ENCODE measurements at places on chromosomes 16 and 17.

GRCh38 chr17:13385481-13385911, 216.2 kb downstream of the HS3ST3A1 start:
- no peak for DNase-seq

DNA sequence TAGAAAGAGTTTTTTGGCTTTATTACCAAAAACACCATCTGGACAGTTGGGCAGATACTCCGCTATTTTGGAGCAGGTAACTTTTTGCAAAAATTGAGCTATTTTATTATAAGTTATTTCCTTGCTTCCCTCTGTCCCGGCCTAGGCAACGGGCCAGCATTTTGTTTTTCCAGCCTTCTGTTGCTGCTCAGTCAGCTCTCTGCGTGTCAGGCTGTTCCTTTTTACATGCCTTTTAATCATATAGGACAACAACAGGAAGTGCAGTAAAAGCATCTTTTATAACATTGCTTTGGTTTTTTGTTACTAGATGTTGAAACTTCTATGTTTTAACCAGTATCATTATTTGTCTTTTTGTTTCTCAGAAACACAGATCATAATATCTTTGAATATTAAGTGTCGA, 30.4 kb downstream of the PPM1D start:
- DNase-seq, result no peak

- no peak for DNase-seq
Observed at GRCh38 chr17:45414990-45415881, 17.4 kb downstream of the ARHGAP27 start.

GRCh38 chr17:64162554-64162953, 32.6 kb upstream of the ERN1 start:
- no peak for DNase-seq

DNA sequence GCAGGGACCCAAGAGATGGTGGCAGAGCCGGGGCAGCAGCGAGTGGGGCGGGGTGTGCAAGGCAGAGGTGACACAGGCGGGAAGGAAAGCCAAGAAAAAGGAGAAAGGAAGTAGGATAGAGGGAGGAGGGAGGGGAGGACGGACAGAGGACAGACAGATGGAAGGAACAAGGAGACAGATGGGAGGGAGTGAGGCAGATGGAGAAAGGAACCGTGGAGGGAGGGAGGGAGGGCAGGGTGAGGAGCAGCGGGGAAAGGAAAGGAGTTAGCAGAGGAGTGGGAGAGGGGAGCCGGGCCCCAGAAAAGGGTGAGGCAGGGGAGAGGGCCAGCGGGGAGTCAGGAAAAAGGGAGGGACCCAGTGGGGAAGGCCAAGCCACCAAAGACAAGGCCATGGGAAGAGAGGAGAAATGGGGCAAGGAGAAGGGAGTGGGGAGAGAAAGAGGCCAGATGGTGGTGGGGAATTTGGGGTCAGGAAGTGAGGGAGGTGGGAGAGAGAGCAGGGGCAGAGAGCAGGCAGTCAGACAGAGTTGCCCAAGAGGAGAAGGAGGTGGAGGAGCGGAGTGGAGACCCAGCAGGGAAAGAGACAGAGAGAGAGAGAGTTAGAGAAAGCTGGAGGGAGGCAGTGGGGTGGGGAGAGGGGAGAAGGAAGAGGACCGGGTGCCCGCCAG, 13.2 kb upstream of the ASGR1 start:
- DNase-seq, result no peak

GRCh38 chr17:57834146-57834741, 15.6 kb downstream of the MRPS23 start:
- DNase-seq, result no peak

- DNase-seq, result no peak
Observed at GRCh38 chr17:74132354-74132753, 71.1 kb upstream of the RPL38 start.

GRCh38 chr16:79528338-79528737, 72.2 kb downstream of the MAF start:
- DNase-seq, result no peak

- no peak for DNase-seq
Observed at GRCh38 chr16:57373117-57373947, 1.0 kb downstream of the CX3CL1 start.

DNA sequence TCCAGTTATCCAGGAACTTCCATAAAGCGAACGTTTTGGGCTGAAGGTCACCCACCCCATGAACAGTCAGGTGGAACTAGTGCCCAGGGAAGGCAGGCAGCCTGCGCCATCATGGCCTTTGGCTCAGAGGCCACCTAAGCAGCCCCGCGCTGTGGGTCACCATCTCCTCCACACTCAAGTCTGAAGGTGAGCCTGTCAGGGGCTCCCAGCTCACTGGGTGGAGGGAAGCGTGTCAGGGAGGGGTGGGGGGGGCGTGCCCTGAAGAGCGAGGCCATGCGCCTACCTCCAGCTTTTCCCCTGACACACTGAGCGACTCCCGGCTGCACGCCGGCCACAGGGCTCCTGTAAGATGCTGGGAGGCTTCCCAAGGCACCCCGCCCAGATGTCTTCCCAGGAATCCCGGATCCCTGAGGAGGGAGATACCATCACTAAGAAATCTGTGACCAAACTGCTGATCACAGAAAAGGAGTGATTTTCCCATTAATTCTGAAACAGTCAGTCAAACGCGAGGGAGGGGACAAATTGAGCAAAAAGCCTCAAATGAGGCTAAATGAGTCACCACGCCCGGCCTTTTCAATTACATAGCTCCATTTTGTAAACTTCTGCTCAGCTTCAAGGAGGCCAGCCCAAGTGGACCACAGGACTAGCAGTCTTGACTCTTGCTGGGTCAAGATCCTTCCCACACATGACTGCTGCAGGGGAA, 26.5 kb upstream of the SLC25A19 start:
- no peak for DNase-seq

GRCh38 chr16:56798955-56799354, 66.1 kb upstream of the SLC12A3 start:
- no peak for DNase-seq

DNA sequence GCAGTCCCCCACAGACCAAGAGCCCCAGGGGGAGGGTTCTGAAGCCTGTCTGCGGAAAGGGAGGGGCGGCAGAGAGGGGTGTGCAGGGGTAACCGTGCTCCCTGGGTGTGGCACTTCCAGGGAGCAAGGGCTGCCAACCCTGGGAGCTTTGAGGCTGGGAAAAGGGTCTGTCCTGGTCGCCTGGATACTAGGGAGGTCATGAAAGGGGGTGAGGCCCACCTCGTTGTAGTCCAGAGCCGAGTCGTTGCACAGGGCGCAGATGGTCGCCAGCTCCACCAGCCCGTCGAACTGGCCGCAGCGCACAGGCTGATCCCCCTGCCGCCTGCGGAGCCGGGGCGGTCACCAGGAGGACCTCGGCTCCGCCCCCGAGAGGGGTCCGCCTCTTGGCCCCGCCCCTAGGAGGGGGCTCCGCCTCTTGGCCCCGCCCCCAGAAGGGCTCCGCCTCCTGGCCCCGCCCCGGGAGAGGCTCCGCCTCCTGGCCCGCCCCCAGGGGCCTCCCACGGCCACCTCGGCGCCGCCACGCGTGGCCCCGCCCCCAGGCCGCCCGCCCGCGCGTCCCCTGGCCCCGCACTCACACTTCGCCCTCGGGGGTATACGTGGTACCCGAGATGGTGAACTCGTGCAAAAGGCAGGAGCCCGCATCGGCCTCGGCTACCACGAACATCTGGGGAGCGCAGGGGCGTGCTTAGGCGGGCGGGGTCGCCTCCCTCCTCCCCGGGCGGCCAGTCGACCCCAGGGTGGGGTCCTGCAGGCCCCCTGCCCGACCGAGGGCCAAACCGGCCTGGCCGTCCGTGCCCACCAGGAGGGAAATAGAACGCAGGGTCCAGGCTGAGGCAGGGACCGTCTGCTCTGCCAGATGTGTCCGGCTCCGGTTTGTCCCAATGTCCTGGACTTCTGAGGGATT, 19.5 kb downstream of the ATP2A3 start:
- peak; percentile 63 for DNase-seq

- no peak for DNase-seq
Observed at GRCh38 chr17:29753845-29754439, 131.2 kb upstream of the CORO6 start.

DNA sequence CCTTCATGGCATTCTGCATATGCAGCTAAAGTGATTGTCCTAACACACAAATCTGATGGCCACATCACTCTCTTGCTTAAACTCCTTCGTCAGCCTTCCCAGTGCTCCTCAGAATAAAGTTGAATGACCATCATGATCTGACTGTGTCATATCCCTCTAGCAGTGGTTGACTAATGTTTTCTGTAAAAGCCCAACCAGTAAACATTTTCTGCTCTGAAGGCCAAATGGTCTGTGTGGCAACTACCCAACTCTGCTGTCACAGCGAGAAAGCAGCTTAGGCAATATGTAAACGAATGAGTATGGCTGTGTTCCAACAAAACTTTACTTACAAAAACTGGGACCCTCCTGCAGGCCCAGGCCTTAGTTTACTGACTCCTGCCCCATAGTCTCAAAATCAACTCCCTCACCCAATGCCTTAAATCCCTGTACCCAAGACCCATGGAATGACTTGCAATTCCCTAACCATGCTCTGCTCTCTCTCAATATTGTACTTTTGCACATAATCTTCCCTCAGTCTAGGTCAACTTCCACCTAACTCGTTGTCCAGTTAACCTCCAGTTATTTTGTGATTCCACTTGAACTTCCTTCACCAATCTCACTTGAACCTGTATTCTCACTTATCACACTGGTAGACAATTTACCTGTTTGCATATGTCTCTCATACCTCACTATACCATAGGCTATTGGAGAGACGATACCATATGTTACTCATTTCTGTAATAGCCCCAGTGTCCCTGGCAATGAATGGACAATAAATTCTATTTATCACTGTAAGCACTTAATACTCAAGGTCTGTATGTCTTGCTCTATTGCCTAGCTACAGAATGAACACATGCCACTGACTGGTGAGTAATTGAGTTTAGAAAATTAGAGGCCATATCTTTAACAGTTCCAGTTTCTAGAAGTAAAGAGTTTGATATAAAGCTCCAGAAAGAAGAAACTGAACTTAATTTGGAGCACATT, 29.1 kb downstream of the TMEM100 start:
- peak; percentile 54 for DNase-seq

DNA sequence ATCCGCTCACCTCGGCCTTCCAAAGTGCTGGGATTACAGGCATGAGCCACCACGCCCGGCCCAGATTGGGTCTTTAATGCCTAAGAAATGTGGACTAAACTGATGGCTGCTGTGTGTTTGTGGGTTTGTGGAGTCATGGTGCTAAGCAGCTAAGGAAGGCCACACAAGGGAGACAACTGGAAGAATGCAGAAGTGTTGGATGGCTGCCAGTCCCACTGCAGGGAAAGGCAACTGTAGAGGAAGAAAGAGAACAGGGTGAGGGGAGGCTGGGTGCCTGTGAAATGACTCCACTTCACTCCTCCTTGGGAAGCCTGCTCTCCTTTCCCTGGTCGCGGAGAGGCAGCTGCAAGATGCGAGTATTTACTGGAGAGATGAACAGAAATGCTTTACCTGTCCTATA, 23.5 kb upstream of the SIAH1 start:
- no peak for DNase-seq

GRCh38 chr17:4973256-4974114, 5.9 kb upstream of the SPAG7 start:
- no peak for DNase-seq

- DNase-seq, result peak; percentile 66
Observed at GRCh38 chr17:32483451-32484019, 3.3 kb upstream of the CDK5R1 start.

- DNase-seq, result no peak
Observed at GRCh38 chr16:64132759-64133361, 989.0 kb downstream of the CDH11 start.

Measured in COLO829 (cell line).